ENCODE measurements at places on chromosomes 13 and 19.

DNA sequence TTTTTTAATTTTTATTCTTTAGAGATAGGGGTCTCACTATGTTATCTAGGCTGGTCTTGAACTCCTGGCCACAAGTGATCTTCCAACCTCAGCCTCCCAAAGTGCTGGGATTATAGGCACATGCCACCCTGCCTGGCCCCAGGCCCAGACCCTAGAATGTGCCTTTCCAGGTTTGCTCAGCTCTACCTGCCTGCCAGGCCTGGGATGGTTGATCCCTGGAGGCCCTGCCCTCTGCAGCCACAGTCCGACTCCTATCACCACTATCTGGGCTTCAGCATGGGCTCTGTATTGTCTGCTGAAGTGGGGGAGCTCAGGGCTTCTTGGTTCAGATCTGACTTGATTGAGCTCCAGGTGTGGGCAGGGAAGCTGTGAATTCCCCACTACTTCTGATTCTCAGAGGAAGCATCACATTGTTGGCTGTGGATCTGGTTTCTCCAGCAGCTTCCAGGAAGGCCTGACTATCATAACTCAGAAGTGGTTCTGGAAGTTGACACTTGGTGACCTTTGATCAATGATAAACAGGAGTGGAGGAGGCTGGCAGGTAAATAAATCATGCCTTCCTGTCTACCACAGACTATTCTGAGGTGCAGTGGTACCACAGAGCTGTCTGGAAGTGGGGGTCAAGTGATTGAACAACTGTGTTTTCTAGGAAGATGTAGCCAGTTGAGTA, 71.9 kb downstream of the OLFM4 start:
- peak; percentile 8 for DNase-seq

GRCh38 chr13:48159401-48159800, 64.5 kb upstream of the MED4 start:
- no peak for DNase-seq

DNA sequence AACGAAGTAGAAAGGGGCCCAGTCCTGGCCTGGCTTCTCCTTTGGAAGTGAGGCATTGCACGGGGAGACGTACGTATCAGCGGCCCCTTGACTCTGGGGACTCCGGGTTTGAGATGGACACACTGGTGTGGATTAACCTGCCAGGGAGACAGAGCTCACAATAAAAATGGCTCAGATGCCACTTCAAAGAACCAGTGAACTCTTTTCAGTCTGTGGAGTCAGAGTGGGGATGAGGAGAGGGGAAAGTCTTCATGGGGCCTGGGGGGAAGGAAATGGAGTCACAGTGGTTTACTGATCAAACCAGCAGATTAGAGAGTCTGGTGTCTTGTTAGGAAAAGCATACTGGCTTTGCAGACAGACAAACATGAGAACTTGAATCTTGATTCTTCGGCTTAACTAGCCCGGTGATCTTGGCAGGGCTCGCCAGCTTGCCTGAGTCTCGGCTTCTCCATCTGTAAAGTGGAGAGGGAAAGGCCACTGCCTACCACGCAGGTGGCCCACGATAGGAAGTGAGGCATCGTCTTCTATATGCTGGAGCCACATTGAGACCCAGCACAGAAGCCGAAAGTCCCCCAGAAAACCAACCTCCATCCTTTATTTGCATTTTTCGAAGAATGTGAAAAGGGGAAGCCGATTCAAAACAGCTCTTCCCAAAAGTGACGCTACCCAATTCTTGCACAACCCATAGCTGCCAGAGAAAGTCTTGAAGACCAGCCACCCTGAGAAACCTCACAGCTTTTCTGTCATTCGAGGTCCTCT, at the start of gene FFAR1:
Gene FFAR1 (plus strand): TSS at position 732 of the 759 bp plus-strand sequence. CDS start 3,650 bp downstream, outside the sequence.
- DNase-seq = no peak

DNA sequence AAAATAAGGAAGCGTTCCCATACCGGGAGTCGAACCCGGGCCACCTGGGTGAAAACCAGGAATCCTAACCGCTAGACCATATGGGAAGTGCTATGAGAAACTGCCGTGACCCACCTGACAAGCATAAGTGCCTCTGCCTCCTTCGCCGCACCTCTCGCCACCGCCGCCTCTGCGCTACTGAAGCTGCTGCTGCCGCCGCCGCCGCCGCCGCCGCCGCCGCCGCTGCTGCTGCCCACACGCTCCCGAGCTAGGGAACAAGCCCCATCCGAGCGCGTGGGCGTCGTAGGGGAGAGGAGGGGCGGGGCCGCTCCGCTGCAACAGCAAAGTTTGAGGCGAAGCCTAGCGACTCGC, 610 bp upstream of the WBP4 start:
- DNase-seq = no peak

DNA sequence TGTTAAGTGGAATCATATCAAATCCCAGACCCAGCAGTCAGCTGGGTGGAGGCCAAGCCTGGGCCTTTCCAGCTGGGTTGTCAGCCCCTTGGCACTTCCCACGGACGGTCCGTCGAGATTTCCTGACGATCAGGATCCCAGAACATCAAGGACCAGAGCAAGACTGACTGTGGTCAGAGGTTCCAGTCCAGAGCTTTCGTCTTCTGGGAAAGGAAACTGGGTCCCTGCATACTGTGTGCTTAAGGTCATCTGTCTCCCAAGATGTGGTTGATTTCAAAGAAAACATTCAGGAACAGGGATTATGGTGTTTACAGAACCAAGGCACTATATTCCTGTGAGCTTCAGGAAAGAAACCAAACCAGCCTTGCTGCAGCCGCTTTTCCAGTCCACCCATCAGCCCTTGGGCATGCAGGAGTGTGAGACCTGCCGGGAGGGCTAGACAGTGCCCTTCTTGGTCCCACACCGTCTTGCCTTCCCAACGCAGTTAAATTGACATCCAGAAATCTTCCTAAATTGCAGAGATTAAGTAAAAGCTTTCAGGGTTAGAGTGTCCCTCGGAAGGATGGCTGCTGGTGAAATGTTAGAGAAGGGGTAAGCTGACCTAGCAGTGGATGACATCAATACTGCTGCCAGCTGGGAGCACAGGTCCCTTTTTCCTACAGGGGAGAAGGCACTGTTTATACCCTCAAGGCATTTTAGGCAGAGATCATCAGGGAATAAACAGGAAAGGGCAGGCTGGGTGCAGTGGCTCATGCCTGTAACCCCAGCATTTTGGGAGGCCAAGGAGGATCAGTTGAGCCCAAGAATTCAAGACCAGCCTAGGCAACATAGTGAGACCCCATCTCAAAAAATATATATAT, 5.0 kb upstream of the C19orf33 start:
- no peak for DNase-seq

DNA sequence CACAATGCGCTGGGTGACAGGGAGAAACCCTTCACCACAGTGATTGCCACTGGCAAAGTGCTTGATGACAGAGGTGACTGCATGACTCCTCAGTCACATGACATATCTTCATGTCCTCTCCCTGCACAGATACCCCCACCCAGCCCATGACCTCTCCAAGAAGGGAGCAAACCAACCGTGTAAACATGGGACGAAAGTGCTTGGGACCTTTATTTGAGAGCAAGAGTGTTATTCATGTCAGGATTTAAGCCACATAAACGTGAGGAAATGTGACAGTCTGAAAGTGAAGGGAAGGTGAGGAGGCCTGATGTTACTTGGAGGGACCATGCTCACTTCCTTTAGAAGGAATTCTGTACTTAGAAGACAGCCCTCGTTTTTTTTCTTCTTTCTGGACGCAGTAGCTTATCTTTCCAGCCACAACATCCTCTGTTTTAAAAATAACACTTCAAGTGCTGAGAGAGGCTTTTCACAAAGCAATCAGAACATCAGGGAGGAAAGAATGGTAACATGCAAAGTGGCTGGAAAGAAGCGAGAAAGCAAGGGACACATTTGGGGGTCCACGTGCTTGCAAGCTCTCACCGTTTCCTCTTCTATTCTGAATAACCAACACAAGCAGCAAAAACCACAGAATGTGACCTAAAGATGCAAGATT, 35.6 kb downstream of the EPS15L1 start:
- no peak for DNase-seq

DNA sequence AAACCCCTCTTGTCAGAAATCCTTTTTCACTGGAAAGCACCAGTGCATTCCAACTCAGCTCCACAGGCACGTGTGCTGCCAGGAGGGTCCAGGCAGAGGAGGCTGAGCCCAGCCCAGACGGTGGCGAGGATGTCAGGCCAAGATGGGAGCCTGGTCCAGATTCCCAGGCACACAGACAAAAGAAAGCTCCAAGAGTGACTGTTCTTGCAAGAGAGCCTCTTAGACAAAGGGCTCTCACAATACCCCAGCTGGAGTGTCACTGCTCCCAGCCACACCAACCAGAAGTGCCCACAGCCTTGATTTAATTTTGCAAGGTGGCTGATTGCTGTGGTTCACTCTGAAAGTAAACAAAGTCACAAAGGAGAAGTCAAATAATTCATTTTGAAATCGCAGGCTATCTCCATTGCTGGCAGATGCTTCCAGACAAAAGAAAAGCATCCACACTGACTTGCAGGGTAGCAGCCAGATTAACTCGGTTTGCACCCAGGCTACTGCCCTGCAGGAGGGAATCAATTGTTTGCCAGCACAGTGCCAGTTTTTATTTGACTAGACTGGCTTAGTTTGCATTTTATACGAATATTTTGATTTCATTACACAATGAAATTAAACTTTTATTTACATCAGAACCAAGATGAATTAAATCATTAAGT, 95.1 kb downstream of the RAB20 start:
- DNase-seq = no peak

- no peak for DNase-seq
These were observed 136.3 kb upstream of the UFM1 start for GRCh38 chr13:38213314-38213713.

DNA sequence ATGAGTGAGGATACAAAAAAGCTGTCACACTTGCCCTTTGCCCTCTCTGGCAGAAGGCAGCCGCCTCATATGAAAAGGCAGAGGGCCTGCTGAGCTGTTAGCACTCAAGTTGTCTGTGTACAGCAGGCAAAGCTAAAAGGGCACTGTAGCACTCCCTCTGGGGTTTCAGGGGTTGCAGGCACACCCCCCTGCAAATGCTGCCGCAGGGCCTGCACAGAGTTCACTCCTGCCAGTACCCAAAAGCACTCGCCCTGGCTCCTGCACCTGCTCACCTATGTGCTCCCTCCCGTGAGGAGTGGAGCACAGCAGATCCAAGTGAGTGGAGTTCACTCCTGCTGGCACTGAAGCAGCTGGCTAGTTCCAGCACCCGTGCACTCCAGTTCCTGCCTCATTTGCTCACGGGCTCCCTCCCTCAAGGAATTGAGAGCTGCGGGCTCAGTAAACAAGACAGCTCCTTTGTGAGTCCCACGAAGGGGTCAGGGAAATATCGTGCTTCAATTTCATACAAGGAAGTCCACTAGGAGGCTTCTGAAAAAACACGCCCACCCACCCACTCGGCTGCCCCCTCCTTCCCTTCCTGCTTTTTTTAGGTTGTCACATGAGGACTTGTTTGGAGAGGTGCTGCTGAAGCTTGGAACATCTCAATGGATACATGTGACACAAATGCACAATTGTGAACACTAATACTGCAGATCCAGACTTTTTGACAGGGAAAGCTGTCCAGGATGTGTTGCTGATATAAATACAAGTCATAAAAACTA, 9.9 kb upstream of the RCBTB2 start:
- DNase-seq = peak; percentile 0

GRCh38 chr19:38674388-38675171, 27.1 kb downstream of the ACTN4 start:
- no peak for DNase-seq

DNA sequence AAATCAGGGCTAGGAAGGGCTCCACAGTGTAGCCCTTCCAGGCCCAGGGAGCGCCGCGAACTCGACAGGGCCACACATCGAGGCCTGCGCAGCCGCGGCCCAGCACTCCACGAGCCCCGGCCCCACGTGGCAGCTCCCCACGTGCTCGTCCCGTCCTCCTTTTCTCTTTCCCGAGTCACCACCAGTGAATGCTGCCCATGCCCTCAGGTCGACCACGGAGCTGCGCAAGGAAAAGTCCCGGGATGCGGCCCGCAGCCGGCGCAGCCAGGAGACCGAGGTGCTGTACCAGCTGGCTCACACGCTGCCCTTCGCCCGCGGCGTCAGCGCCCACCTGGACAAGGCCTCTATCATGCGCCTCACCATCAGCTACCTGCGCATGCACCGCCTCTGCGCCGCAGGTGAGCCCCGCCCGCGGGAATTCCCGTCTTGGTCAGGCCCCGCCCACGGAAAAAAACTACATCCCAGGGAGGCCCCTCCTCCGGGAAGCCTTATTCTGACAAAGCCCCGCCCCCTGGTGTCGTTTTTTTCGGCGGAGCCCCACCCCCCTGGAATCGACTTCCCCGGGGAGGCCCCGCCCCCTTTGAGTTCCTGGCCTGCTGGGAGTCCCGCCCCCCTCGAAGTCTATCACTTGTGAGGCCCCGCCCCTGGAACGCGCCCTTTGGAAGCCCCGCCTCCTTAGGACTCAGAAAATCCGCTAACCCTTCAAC, 7.0 kb downstream of the HIF3A start:
- no peak for DNase-seq

DNA sequence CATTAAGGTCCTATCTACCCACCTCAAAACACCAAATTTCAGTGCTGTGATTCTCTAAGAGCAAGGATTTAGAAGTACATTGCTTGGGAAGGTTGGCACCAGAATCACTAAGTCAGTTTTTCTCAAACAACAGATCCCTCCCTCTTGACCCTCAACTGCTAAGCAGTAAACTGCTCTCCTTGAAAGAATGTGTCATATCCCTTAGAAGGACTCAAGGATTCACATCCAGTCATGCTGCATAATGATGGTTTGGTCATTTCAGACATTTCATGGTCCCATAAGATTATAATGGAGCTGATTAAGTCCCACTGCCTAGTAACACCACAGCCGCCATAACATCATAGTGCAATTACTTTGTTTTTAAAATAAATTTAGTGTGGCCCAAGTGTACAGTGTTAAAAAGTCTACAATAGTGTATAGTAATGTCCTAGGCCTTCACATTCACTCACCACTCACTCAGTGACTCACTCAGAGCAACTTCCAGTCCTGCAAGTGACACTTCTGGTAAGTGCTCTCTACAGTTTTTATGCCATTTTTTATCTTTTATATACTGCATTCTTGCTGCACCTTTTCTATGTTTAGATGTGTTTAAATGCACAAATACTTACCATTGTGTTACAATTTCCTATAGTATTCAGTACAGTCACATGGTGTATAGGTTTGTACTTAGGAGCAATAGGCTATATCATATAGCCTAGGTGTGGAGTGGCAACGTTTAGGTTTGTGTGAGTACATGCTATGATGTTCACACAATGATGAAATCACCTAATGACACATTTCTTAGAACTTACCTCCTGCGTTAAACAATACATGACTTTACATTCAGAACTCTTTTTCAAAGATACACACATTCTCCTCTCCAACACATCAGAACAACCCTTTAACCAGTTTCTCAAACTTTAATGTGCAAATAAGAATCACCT, 15.7 kb upstream of the CCDC169 start:
- no peak for DNase-seq

GRCh38 chr19:9935506-9936325, 599 bp downstream of the OLFM2 start:
- no peak for DNase-seq

All from NCI-H510A (cell line).